ENCODE measurements at places on chromosomes 6 and 20. TPM values are rescaled to one million over a fixed set of nuclear protein-coding genes. Genes with fewer than 3 reads are reported as not detected.
A peak's percentile ranks its signal among the peaks of the same experiment; 100 is the strongest.

Gene OR12D3
- total RNA-seq, result not detected

Gene SCRT2
- total RNA-seq, result not detected

GRCh38 chr6:56245903-56246351 lies 1.5 kb downstream of the COL21A1 start:
- H3K4me1 ChIP-seq, result no peaks in the 10 kb centered on the region
- no peak for DNase-seq
- H3K4me3 ChIP-seq, result no peak overlapping the region
- peaks cover 6% of the 10 kb centered on the region for H3K27me3 ChIP-seq
- H3K36me3 ChIP-seq, result no peaks in the 10 kb centered on the region
- H3K27ac ChIP-seq, result no peak overlapping the region

- peaks cover 45% of the 10 kb centered on the region for H3K36me3 ChIP-seq
- H3K27ac ChIP-seq, result peak overlapping the region; percentile 77
- peak; percentile 7 for DNase-seq
- H3K4me1 ChIP-seq, result peaks cover 52% of the 10 kb centered on the region
Observed at GRCh38 chr20:43459022-43459942, 1.6 kb downstream of the SRSF6 start.

- H3K4me3 ChIP-seq, result no peak overlapping the region
- peaks cover 10% of the 10 kb centered on the region for H3K27me3 ChIP-seq
- no peaks in the 10 kb centered on the region for H3K36me3 ChIP-seq
Observed at GRCh38 chr6:106749609-106750008, 120.2 kb downstream of the QRSL1 start.

GRCh38 chr6:158257781-158258180 lies 54.5 kb upstream of the TULP4 start:
- H3K36me3 ChIP-seq, result peaks cover 6% of the 10 kb centered on the region
- H3K4me1 ChIP-seq, result peaks cover 50% of the 10 kb centered on the region
- no peak for DNase-seq
- no peaks in the 10 kb centered on the region for H3K27me3 ChIP-seq
- no peak overlapping the region for H3K27ac ChIP-seq

DNA sequence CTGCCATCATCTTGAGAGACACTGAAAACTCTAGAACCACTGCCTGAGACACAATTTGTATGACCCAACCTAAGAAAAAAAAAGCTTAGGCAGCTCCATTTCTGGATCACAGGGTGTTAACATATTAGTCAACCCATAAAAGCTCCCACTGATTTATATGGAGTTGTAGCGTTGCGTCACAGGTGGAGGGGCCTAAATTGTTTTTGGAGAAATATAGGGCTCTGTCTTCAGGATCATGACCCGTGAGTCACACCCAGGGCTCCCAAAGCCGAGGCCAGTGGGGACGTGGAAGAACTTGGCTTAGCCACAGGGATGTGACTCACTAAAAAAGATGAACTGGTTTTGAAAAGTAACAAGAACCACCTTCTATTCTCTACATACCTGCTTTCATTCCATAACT lies 116.5 kb upstream of the BMP2 start:
- no peaks in the 10 kb centered on the region for H3K27me3 ChIP-seq
- no peak overlapping the region for H3K27ac ChIP-seq
- H3K4me1 ChIP-seq, result no peaks in the 10 kb centered on the region
- DNase-seq, result no peak
